ENCODE measurements at places on chromosomes 4 and X.
A peak's percentile ranks its signal among the peaks of the same experiment; 100 is the strongest.

- no peak for DNase-seq
These were observed 1731.7 kb downstream of the ARAP2 start for GRCh38 chr4:34512616-34513015.

DNA sequence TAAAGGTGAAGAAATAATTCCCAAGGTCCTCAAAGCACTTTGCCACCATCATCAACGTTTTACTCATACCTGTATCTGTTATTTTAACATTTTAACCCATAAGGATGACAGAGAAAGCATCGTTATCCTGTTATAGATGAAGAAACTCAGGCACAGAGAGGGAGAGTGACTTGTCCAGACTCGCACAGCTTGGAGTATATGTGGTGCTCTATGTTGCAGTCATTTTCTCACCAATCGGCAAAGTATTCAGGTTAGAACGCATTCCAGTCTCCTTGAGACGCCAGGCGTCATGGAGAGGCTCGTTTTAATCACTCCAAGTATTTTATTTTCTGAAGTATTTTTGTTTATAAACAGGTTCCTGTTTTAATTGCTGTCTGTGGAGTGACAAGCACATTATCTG, 73.5 kb downstream of the IRF2 start:
- no peak for DNase-seq

DNA sequence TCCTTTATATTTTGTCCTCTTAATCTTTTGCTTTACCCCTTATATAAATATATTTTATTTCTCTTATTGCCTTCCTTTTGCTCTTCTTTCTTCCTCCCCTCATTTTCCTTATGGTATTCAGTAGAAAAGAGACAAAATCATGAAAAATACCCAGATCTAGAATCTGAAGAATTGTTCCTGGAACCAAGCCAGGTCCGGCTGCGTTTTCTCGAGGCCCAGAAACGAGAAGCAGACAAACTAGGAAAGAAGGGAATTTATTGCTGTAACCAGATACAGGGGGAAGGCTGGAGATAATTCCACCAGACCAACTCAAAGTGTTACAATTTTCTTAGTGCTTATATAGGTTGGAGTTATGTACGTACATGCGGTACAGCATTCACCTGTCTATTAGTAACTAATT, 328.7 kb downstream of the GABRG1 start:
- peak; percentile 46 for DNase-seq

GRCh38 chr4:53764761-53765490, 173.6 kb upstream of the LNX1 start:
- DNase-seq, result no peak

- no peak for DNase-seq
These were observed 4.8 kb downstream of the CXCL3 start for GRCh38 chr4:74033739-74034138.

DNA sequence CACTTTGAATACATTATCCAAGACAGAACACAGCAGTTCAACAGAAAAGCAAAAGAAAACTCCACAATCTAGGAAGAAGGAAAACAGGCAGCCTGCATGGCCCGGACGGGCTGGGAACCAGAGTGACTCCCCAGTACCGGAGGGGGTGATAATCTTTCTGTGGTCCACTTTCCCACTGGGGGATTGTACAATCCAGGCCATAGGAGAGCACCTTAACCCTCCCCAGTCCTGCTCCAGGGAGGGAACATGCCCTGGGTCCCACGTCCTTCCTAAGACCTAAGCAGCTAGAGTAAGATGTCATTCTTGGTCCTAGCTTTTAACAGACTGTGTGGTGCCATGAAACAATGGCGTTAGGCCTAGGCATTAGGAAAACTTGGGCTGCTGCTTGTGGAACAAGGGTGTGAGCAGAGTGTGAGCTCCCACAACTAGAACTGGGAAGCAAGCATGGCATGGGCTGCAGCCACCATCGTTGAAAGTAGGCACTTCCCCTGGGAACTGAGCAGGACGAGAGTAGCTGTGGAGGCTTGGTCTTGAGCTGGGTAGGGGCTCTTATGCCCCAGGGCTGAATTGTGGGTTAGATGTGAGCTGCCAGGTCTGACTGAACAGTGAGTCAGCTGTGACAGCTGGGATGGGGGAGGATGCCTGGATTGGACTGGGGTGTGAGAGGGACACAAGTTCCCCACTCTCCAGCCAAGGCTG, 42.4 kb downstream of the NAT8L start:
- DNase-seq, result no peak
